ENCODE measurements at places on chromosomes 2 and 18. TPM values are rescaled to one million over a fixed set of nuclear protein-coding genes. Genes with fewer than 3 reads are reported as not detected.

DNA sequence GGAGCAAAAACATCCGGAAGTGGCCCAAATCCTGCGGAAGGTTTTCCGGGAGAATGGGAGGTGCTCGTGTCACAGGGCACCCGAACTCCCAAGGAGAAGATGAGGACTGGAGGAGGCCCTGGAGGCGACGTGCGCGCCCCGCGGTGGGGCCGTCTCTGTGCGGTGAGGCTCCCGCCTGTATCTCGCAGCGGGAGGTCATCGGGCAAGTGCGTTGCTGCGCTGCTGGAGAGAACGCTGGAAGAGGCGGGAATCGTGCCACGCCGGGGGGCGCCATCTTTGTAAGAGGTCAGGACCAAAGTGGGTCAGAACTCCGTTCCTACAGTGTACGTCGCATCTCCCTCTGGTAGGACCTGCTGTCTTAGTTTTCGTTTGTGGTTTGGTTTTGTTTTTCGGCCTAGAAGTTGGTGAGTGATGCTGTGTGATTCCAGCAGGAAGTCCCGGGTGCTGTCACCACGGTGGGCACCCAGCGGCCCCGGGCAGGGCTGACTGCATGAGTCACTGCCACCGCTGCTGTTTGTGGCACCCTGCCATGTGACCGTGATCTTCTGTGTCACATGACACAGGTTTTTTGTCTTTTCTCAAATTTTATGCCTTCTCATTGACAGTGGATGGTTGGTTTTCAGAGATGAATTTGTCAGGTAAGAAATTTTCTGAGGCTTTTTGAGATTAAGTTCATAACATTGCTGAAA lies 21.5 kb upstream of the ATP9B start:
- DNase-seq, result no peak

DNA sequence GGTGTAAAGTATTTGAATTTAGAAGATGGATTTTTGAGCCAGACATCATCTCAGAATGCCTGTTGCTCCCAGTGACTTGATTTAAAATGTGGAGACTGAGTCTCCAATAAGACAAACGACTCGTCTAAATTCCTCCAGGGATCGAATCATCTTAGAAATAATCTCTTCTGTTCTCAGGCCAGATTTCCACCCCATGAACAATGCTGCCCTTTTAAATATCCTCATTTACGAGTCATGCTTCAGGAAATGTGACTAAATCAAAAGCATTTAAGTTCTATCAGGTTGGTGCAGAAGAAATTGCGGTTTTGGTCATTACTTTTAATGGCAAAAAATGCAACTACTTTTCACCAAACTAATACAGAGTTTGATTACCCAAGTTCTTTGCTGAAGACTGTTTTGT lies 684.6 kb upstream of the SOX11 start:
- DNase-seq, result no peak

SCG2 gene
- total RNA-seq, result 0.29 TPM

GRCh38 chr2:226758921-226759640 lies 40.5 kb downstream of the IRS1 start:
- no peak for DNase-seq

INO80D gene
- 14.2 TPM for total RNA-seq

DNA sequence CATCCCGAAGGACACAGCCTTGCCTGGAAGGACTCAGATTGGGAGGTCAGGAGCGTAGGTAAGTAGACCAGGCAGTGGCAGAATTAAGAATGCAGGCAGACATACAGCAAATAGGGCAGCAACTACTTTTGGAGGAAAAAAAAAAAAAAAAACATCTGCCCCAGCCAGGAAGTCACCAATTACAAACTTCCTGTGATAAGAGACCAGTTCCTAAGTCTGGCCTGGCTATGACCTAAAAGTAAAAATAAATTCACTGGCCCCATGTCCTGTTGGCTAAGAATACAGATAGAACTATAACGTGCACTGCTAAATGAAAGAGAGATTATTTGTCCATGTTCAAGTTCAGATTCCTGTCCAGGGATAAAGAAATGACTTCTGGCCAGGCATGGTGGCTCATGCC lies 45.2 kb upstream of the NOSTRIN start:
- no peak for DNase-seq

- DNase-seq, result no peak
Observed at GRCh38 chr2:185835974-185836373, 97.4 kb downstream of the FSIP2 start.

GRCh38 chr18:13242797-13243196 lies 24.2 kb downstream of the LDLRAD4 start:
- DNase-seq, result no peak

- no peak for DNase-seq
Observed at GRCh38 chr2:238564286-238564920, 137.7 kb downstream of the ASB1 start.

GRCh38 chr2:187167491-187167890 lies 280.6 kb downstream of the CALCRL start:
- no peak for DNase-seq

RBBP8 gene
- 5.4 TPM for total RNA-seq

- no peak for DNase-seq
Observed at GRCh38 chr2:10678225-10678624, 11.6 kb downstream of the NOL10 start.

Measured in glomerular endothelial cell (primary cell).